ENCODE measurements at places on chromosomes 4 and X.

DNA sequence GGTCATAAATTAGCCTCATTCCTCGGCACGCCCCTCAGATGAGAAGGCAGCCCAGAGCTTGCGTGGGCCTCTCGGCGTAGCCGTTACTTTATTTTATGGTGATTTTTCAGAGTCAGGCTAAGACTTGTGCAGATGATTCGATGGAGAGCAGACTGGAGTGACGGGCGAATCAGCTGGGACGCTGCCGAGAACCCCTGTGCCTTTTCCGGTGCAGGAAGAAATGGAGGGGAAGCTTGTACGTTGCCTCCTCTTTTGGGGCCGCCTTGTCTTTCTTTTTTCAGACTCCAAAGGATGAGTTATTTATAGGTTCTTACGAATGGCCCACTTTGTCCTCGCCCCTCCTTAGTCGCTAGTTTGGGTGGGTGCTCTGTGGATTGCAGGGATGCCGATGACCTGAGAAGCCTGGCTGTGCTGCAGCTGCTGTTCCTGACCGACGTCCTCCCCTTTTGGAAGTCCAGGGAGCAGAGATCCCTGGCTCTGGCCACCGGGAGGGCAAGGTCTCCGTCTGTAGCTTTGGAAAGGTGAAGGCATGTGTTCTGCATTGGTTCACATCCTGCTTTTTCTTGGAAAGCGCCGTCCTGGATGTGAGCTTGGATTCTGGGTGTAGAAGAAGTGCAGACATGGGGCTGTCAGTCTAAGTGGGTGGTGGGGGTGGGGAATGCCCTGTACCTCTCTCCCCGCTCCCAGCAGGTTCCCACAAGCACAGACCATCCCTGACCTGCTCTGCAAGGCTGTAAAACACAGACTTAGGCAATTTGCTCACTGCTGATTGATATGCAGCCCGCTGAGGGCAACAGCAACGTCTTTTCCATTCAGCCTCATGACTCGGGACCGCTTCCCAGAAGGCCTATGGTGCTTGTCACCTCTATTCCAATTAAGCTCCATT is 9.3 kb downstream of the SORCS2 start:
- DNase-seq, result no peak

- no peak for DNase-seq
Observed at GRCh38 chr4:142512161-142512560, 333.9 kb downstream of the INPP4B start.

- DNase-seq, result no peak
Observed at GRCh38 chr4:163654621-163655020, 160.1 kb downstream of the TMA16 start.

DNA sequence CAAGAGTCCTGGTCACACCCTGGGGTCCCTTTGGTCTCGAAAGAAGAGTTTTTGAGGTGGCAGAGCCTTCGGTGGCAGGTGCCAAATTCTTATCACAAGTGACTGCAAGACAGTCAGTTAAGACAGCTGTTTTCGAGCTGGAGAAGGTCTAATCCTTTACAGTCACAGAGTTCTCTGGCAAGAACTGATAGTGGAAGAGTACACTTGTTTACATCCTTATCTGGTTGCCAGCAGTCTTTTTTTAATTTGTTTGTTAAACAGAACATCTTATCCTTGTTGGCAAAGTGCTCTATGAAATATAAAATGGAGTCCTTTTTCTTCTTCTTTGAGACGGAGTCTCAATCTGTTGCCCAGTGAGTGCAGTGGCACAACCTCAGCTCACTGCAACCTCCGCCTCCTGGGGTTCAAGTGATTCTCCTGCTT is 50.4 kb upstream of the ELOVL6 start:
- DNase-seq, result no peak

GRCh38 chr4:64559571-64559970 is 150.3 kb upstream of the TECRL start:
- no peak for DNase-seq

- no peak for DNase-seq
Observed at GRCh38 chr4:10730590-10730989, 46.0 kb upstream of the CLNK start.

- DNase-seq, result no peak
Observed at GRCh38 chr4:74754218-74754617, 40.1 kb downstream of the BTC start.

DNA sequence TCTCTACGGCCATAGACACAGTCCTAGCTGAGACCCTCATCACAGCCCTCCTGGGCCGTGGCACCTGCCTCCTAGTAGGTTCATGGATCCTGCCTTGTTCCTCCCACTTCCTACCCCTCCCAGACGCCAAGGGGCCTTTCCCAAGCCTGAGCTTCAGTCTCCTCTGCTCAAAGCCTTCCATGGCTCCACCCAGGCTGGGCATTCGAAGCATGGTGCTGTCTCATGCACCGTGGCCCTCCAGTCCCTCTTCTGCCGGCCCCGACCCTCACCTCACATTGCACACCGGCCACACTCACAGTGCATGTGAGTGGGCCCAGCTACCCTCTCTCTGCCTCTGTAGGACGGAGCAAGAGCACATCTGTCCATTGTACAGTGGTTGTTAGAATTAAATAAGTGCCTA is 21.7 kb upstream of the KIAA0232 start:
- no peak for DNase-seq

GRCh38 chrX:70480660-70481018 is 36.0 kb downstream of the DLG3 start:
- no peak for DNase-seq

- DNase-seq, result no peak
Observed at GRCh38 chr4:66736606-66737005, 808.7 kb downstream of the CENPC start.

- no peak for DNase-seq
Observed at GRCh38 chr4:111959222-111959621, 186.0 kb upstream of the FAM241A start.

GRCh38 chr4:16779028-16779675 is 119.3 kb downstream of the LDB2 start:
- DNase-seq, result no peak

- DNase-seq, result no peak
Observed at GRCh38 chr4:102454268-102454667, 46.9 kb upstream of the NFKB1 start.

DNA sequence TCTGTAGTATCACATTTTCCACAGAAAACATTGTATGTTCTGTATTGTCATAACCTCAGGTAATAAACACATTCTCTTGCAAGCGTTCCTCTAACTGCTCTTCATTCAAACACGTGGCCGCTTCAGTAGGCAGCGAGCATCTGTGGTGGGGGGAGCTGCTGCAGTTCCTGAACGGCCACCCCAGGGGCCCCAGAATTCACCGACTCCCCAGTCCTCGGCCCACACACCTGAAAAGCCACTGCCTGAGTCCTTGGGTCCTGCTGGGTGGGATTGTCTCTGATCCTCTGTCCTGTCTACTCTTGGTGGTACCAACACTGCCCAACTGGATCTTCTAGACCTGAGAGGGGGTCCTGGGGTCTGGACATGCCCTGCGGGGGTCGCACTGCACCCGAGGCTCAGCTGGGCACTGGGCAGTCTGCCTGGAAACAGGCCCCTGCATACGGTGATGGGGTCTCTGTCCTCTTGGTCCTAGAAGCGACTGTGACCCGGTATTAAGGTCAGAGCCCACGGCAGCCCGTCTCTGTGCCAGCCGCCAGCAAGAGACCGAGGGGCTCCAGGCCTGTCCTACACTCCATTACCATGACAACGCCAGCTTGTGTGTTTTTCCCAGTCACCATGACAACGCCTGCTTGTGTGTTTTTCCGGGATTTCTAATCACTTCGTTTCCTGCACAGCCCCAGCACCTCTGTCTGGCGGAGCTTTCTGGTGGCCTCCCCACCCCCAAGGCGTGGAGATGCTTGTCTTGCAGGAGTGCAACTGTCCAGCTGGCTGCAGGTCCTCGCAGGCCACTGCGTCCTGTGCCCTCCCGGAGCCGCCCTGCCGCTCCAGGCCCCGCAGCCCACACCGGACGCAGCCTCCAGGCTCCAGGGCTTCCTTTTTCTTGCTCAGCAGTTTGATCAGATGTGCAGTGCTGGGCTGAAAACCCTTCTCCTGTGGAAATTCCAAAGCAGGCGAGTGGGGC is 16.0 kb downstream of the CTBP1 start:
- DNase-seq, result no peak

GRCh38 chr4:109209647-109210046 is 92.8 kb downstream of the COL25A1 start:
- no peak for DNase-seq

DNA sequence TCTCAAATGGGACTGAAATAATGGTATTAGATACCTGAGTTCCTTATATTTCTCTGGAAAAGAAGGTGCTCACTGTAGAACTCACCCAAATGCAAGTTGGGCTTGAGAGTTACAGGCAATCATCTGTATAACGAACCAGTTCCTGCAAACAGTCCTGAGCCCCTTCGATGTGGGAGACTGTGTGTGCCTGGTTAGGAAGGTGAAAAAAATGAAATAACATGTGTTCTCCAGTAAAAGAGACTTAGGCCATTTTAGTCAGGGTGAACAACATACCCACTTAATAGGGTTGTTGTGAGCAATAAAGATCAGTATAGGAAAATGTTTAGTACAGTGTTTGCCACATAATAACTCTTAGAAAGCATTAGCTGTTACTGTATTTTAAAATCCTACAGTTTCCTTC is 23.4 kb downstream of the STIM2 start:
- no peak for DNase-seq

GRCh38 chr4:153766758-153767157 is 6.9 kb upstream of the RNF175 start:
- no peak for DNase-seq

DNA sequence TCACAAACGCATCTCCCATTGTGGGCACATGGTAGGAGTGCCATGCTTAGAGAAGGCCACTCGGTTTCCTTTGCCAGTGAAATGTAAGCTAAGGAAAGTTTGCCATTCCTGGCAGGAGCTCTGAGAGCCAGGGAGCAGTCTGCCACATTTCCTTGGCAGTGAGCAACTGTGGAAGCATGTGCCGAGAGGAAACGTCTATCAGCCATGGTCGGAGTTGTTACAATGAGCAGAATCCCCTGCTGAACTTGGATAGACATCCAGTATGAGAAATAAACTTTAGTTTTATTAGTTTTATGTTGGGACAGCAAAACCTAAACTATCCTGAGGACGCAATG is 51.1 kb downstream of the ENOPH1 start:
- DNase-seq, result no peak

- no peak for DNase-seq
Observed at GRCh38 chrX:2654436-2655340, 36.4 kb upstream of the CD99 start.

GRCh38 chr4:38138363-38138762 is 178.2 kb downstream of the PTTG2 start:
- DNase-seq, result no peak

- DNase-seq, result no peak
Observed at GRCh38 chr4:54155936-54156335, 56.0 kb downstream of the GSX2 start.

DNA sequence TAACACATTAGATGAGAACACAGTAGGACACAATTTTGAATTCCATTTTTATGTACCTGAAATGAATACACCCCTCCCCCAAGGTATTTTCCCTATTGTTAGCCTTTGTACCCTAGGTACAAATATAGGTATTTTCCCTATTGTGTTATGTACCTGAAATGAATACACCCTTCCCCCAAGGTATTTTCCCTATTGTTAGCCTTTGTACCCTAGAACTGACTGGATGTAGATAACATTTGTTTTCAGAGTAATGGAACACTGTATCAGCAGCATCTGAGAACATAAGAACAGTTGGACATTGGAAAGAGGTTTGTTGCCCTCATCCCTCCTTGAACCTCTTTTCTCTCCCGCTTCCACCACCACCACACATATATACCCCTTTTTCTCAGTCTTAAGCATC is 37.6 kb downstream of the YIPF6 start:
- DNase-seq, result no peak

DNA sequence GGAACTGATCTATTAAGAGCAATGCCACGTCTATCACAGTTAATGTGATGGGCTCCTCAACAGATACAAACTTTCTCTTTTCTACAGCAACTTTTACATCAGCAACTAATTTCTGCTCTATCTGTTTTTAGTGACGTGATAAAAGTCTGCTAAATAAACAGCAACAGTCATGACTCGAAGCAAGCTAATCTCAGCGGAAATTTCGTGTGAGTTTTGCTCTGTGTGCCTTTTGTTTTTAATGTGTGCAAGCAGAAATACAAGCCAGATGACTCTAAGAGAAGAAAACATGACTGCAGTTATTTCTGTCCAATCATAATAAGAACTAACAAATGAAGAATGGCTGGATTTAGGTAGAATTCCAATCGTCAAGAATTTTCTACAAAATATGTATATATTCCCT is 214.3 kb downstream of the LDB2 start:
- DNase-seq, result no peak

DNA sequence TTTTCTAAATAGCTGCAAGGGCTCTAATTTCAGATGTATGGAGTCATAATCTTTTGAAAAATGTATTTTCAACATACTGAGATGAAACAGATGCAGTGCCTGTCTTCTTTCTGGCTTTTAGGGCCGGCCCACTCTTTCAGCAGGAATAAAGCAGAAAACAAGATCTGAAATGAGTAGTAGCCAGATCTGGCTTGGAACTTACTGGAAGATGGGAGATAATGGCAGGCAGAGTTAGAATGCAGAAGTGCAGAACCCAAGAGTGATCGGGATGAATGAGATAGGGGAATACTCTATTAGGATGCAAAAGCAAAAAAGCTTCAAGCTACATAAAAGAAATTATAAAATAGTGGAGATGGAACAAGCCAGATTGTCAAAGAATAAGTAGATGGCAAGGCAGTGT is 1.4 kb upstream of the FAM120C start:
- no peak for DNase-seq

- no peak for DNase-seq
Observed at GRCh38 chrX:130691576-130691975, 211.4 kb downstream of the ENOX2 start.

- DNase-seq, result no peak
Observed at GRCh38 chrX:46628460-46629371, 55.2 kb downstream of the CHST7 start.

DNA sequence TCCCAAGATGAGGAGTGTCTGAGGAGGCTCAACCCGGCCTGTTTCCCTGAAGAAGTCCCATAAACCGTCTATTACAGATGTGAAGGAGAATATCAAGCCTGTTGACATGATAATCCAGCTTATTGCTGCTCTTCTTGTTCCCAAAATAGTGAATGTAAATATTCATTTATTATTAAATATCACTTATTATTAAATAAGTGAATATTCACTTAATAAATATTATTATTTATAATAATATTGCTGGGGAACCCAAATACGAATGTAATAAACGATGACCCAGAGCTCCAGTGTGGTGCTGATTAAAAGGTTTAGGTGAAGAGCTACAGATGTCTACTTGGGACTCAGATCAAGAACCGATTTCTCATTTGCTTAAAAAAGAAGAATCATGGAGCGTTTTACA is 23.8 kb upstream of the SORBS2 start:
- no peak for DNase-seq

GRCh38 chrX:151896734-151897474 is 15.8 kb upstream of the MAGEA4 start:
- no peak for DNase-seq

- DNase-seq, result no peak
Observed at GRCh38 chrX:53732797-53733196, 46.3 kb upstream of the HUWE1 start.

- DNase-seq, result no peak
Observed at GRCh38 chrX:107537815-107538214, 88.4 kb downstream of the FRMPD3 start.

All from NCI-H1436 treated with DMSO at 0.1 percent for 48 hours (cell line).